ENCODE measurements at places on chromosomes 6 and 20. TPM values are rescaled to one million over a fixed set of nuclear protein-coding genes. Genes with fewer than 3 reads are reported as not detected.

Gene PPIL1
- 93.1 TPM for total RNA-seq

DNA sequence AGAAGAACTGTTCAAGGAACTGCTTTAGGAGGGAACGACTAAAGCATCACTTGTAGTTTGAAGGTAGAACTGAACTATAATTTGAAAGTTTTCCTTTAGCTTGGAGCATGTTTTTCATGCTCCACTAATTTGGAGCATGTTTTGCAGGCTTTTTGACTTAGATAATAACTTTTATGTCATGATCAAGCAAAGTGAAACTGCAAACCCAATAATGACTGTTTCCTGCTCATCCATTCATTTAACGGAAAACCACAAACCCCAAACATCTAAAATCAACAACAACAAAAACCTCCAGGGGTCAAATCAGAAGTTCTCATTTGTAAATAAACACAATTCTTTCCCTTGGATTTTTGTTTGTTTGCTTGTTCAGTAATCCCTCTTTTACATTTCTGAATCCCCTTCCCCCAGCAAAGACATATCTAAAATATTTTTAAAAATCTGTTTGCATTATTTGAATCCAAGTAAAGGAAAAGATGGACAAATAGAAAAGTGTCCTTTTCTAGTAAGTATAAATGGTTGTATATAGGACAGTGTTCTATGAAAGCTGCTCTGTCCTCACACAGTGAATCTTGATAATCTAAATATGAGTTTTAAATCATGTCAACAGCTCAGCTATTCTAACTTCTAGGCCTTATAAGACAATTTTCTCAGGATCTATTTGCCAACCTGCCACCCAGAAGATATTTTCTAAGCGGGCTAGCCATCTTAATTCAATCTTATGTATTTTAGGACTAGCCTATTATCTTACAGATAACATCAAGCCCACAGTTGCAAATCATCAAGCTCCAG is 2.6 kb downstream of the SIM1 start:
- no peak for DNase-seq

DNA sequence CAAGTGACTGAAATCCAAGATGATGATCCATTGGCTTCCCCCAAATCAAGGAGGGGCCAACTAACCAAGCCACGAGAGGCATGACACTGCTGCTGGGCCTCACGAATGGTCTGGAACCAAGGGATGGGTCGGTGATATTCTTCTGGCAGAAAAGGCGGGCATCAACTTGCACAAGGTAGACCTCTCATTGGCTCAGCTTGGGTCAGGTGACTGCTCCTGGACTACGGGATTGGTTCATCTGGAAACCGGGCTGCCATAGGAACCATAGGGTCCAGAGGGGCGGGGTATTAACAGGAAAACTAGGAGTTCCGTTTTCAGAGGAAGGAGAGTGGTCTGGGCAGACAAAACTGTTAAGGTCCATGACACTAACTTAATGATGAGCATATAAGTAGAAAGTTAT is 100.9 kb downstream of the TFAP2C start:
- DNase-seq, result no peak

Gene MYCT1
- not detected for total RNA-seq

DNA sequence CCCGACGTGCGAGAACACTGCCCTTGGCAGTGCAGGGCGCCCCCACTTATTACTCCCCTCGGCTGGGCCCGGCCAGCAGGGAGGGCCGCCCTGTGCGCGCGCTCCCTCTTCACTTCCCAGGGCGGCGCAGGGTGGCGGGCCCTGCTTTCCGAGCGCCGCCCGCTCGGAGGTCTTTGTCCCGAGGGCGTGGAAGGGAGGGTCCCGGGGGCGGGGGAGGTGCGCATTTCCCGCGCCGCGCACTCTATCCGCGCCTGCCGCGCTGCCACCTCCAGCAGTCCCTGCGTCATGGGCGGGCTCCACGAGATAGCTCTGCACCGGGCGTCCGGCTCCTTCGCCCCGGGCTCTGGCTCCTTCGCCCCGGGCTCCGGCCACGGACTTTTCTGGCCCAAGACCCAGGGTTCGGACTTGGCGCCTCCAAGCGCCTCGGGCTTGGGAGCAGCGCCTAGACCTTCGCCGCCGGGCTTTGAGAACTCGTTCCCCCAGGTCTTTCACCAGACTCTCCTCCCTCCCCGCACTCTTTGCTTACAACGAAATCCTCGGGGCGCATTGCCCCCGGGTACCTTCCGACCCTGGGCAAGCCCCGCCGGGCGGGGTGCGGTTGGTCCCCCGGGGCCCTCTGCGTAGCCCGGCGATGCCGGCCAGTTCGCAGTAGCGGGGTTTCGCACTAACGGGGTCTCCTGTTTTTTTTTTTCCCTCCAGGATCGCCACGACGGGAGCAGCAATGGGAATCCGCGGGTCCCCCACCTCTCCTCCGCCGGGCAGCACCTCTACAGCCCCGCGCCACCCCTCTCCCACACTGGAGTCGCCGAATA is 1.6 kb downstream of the TFAP2C start:
- DNase-seq, result peak; percentile 76

Gene MAFB
- total RNA-seq, result 1.3 TPM

DNA sequence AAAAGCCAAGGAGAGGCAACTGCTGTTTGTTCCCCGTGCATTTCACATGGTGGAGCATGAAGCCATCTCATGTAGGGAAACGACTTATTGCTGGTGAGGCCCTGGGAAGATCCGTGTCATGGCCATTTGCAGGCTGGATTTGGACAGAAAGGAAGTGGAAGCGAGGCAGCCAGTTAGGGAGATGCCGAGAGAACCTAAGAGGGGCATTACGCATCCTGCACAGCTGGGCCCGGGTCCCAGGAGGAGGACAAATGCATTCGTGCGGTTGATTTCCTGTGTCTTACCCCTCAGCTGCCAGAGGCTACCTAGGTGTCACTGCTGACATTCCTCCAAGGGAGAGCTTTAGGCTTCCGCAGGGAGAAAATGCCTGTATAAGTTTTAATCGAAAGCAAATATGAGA is 316.2 kb upstream of the CDYL start:
- no peak for DNase-seq

GRCh38 chr6:111713236-111713635 is 107.6 kb upstream of the TRAF3IP2 start:
- DNase-seq, result no peak

All from neural progenitor cell (in vitro differentiated cells).